ENCODE measurements at places on chromosomes 1 and 21. TPM values are rescaled to one million over a fixed set of nuclear protein-coding genes. Genes with fewer than 3 reads are reported as not detected.

DNA sequence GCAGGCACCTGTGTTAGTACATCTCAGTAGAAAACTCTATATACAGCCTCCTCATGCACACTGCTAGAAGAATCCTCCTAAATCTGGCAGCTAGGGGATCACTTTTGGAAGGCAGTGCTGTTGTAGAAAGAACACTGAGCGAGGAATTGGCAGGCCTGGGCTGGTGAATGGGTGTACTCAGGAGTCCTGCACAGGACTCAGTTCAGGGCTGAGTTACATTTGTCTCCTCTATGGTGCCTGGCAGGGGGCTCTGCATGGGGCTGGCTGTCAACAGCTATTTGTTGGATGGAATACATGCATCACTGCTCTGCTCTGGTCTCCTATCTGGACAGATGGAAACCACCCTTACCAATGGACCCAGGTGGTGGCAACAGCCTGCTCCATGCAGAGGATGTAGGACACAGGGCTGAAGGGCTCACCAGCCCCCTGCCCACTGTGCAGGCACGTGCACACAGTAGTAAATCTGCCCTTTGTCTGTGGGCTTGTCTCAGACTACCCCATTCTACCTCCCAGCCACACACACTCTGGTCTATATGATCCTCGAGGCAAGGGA, 74.2 kb downstream of the LRIG2 start:
- H3K4me3 ChIP-seq: no peak overlapping the region
- no peak for DNase-seq
- no peaks in the 10 kb centered on the region for H3K27me3 ChIP-seq
- no peak overlapping the region for H3K27ac ChIP-seq
- no peaks in the 10 kb centered on the region for H3K36me3 ChIP-seq

DNA sequence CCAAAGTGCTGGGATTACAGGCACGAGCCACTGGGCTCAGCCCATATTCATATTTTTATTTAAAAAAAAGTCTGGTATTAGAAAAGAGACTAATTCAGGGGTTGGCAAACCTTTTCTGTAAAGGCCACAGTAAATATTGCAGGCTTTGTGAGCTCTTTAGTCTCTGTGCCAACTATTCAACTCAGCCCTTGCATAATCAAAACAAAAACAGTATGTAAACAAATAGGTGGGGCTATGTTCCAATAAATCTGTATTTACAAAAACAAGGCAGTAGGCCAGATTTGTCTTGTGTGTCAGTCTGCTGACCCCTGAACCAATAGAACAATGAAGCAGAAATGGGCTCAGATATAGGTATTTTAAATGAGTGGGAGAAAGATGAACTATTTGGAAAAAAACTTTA, 49.3 kb downstream of the CDC42BPA start:
- DNase-seq: no peak
- H3K4me3 ChIP-seq: no peak overlapping the region
- H3K36me3 ChIP-seq: no peaks in the 10 kb centered on the region

DNA sequence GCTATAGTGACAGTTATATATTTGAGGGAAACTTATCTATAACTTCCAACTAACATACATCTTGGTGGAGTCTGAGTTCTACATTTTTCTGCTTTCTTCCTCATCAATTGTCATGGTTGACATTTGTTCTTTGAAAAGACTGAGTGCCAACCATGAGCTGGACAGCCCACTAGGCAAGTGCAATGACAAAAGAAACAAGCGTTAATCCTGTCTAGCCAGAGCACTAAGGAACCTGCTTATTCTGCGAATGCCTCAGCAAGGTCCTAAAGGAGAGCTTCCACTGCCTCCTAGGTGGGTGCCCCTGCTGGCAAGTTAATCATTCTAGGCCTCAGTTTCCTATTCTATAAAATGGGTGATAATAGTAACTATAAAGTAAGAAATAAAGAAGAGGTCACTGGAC, 44.8 kb downstream of the IRF2BP2 start:
- no peaks in the 10 kb centered on the region for H3K27me3 ChIP-seq
- H3K27ac ChIP-seq: no peak overlapping the region
- peaks cover 6% of the 10 kb centered on the region for H3K4me1 ChIP-seq

The FCRLA gene
- 0.36 TPM for total RNA-seq

The LRRC8D gene
- total RNA-seq: 34.7 TPM
